Thoracic aorta (tissue), 2 donors: ENCODE measurements at places on chromosomes 6 and 20. TPM values are rescaled to one million over a fixed set of nuclear protein-coding genes. Genes with fewer than 3 reads are reported as not detected.

DNA sequence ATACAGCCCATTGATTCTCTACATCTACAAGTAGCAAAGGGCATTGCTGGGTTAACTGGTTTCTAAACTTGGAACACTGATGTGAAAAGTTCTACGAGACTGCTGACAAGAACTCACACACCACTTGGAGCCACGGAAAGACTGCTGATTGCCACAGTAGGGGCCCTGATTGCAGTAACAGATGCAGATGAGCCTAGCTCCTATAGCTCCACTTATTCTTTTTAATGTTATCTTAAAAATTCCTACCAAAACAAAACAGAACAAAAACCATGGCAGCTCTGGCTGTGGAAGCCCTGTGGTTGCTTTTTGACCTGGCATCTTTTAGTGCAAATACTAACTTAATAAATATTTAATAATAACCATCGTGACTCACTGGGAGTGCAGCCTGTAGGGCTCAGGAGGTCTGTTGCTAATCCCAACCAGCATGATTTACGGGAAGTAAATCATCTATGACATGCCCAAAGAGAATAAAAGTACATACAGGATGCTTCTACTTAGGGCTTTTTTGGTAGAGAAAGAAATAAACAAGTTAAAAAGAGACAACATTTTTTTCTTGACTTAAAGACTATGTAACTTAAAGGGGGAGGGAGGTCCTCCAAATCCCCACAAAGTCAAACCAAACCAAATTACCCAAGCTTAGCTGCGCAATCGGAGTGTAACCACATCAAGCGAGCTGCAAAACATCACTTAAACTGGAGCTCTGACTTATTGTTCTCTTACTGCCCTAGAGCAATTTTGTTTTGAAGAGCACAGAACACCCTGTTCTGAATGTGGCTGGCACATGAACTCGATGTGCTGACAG, 87.2 kb downstream of the FKBP5 start:
- H3K27ac ChIP-seq: peak overlapping the region; percentile 97
- no peaks in the 10 kb centered on the region for H3K27me3 ChIP-seq
- peak overlapping the region; percentile 67 for H3K4me3 ChIP-seq
- peaks cover 77% of the 10 kb centered on the region for H3K4me1 ChIP-seq
- H3K36me3 ChIP-seq: peaks cover 9% of the 10 kb centered on the region

- DNase-seq: no peak
- H3K27me3 ChIP-seq: no peaks in the 10 kb centered on the region
- H3K4me3 ChIP-seq: peak overlapping the region; percentile 8
- H3K27ac ChIP-seq: peak overlapping the region; percentile 39
- H3K36me3 ChIP-seq: peaks cover 7% of the 10 kb centered on the region
- peaks cover 45% of the 10 kb centered on the region for H3K4me1 ChIP-seq
Observed at GRCh38 chr6:17851720-17852161, 135.7 kb downstream of the KIF13A start.

- no peaks in the 10 kb centered on the region for H3K36me3 ChIP-seq
- no peaks in the 10 kb centered on the region for H3K4me1 ChIP-seq
- H3K27me3 ChIP-seq: no peaks in the 10 kb centered on the region
- H3K27ac ChIP-seq: no peak overlapping the region
- no peak overlapping the region for H3K4me3 ChIP-seq
Observed at GRCh38 chr6:167328086-167328485, 3.2 kb downstream of the TTLL2 start.

- H3K36me3 ChIP-seq: peaks cover 5% of the 10 kb centered on the region
- H3K27me3 ChIP-seq: no peaks in the 10 kb centered on the region
- no peak overlapping the region for H3K27ac ChIP-seq
- no peak overlapping the region for H3K4me3 ChIP-seq
- H3K4me1 ChIP-seq: peaks cover 24% of the 10 kb centered on the region
Observed at GRCh38 chr20:63690898-63691710, 5.3 kb upstream of the TNFRSF6B start.

GRCh38 chr6:128725271-128726233, 157.4 kb upstream of the LAMA2 start:
- H3K27me3 ChIP-seq: no peaks in the 10 kb centered on the region
- H3K27ac ChIP-seq: no peak overlapping the region
- no peaks in the 10 kb centered on the region for H3K36me3 ChIP-seq
- no peak for DNase-seq
- no peaks in the 10 kb centered on the region for H3K4me1 ChIP-seq
- H3K4me3 ChIP-seq: no peak overlapping the region

The ANKEF1 gene
- total RNA-seq: 1.1 TPM

DNA sequence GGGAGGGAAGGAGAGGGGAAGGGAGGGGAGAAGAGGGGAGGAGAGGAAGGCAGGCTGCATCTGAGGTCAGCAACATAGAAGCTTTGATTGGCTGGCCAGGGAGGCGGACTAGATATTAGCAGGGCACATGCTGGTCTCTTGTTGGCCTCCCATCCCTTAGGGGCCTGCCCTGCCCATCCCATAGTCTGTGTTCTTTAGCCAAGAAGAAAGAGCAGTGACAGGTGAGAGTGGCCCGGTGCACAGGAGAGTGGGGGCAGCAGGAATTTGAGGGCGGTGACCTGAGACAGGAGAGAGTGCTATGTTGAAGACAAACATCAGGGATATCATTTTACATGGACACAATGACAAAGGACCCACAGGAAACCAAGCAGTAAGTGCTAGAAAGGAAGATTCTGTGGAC, 413.5 kb downstream of the SYNE1 start:
- peaks cover 55% of the 10 kb centered on the region for H3K36me3 ChIP-seq
- no peak overlapping the region for H3K4me3 ChIP-seq
- peaks cover 9% of the 10 kb centered on the region for H3K4me1 ChIP-seq
- H3K27ac ChIP-seq: no peak overlapping the region
- no peaks in the 10 kb centered on the region for H3K27me3 ChIP-seq

The CDC5L gene
- 21.7 TPM for total RNA-seq

DNA sequence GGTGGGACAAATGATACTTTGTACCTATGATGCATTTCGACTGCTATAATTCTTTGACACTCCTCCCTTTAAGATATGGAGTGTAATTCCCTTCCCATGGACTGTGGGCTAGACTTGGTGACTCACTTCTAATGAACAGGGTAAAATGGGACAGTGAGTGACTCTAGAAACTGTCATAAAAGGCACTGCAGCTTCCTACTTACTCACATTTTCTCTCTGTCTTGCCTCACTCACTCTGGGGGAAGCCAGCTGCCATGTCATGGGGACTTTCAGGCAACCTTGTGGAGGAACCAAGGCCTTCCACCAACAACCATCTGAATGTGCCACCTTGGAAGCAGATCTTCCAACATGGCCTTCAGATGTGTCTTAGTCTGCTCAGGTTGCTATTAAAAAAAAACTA, 12.9 kb upstream of the GFOD1 start:
- no peak overlapping the region for H3K27ac ChIP-seq
- DNase-seq: no peak
- H3K4me1 ChIP-seq: no peaks in the 10 kb centered on the region
- H3K36me3 ChIP-seq: no peaks in the 10 kb centered on the region
- no peaks in the 10 kb centered on the region for H3K27me3 ChIP-seq

- no peaks in the 10 kb centered on the region for H3K36me3 ChIP-seq
- peaks cover 4% of the 10 kb centered on the region for H3K4me1 ChIP-seq
- no peaks in the 10 kb centered on the region for H3K27me3 ChIP-seq
- DNase-seq: no peak
- no peak overlapping the region for H3K27ac ChIP-seq
Observed at GRCh38 chr6:100886076-100886475, 4.9 kb upstream of the ASCC3 start.

GRCh38 chr6:144008120-144008811, at the start of gene PLAGL1:
Gene PLAGL1 (minus strand): TSS chr6:144008259. CDS start chr6:143948136, 60,123 bp downstream.
- no peaks in the 10 kb centered on the region for H3K4me1 ChIP-seq
- H3K27me3 ChIP-seq: no peaks in the 10 kb centered on the region
- DNase-seq: no peak

The PERP gene
- 23.7 TPM for total RNA-seq

DNA sequence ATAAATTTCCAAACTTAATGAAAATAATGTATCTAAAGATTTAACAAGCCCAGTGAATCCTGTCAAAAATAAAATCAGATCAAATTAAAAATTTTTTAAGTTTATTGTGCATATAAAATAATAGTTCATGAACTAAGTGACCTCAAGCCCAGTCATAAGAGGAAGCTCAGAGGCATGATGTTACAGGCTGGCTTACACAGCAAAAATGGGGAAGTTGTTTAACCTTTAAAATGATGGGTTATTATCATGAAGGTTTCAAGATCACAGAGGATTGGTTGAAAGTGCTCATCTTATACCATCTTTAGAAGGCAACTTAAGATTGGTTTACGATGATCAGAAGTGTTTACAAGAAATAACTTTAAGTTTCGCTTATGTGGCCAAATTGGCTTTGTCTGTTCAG, 102.5 kb downstream of the PAK5 start:
- no peak for DNase-seq
- no peak overlapping the region for H3K4me3 ChIP-seq
- no peak overlapping the region for H3K27ac ChIP-seq
- no peaks in the 10 kb centered on the region for H3K27me3 ChIP-seq

GRCh38 chr20:36728986-36729385, 16.9 kb downstream of the NDRG3 start:
- no peaks in the 10 kb centered on the region for H3K36me3 ChIP-seq
- H3K4me3 ChIP-seq: no peak overlapping the region
- no peak for DNase-seq
- peaks cover 27% of the 10 kb centered on the region for H3K4me1 ChIP-seq
- no peak overlapping the region for H3K27ac ChIP-seq

The FBXL4 gene
- total RNA-seq: 31.7 TPM

DNA sequence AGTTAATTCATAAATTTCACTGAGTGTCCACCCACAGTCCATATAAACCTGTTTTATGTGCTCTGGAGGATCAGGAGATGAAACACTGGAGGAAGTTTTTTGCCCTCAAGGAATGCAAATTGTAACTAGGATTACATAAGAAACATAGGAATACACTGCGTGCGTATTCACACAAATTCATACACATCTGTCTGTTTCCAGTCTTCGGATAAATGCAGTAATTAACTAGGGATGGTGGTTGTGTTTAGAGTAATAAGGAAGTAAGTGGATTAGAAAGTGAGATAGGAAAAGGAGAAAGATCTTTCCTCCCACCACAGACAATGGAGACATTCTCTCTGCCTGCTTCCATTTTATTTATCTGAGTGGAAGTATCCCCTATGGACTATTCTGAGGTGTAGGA, 35.7 kb upstream of the POPDC3 start:
- no peaks in the 10 kb centered on the region for H3K4me1 ChIP-seq
- H3K36me3 ChIP-seq: no peaks in the 10 kb centered on the region
- no peaks in the 10 kb centered on the region for H3K27me3 ChIP-seq
- DNase-seq: no peak

DNA sequence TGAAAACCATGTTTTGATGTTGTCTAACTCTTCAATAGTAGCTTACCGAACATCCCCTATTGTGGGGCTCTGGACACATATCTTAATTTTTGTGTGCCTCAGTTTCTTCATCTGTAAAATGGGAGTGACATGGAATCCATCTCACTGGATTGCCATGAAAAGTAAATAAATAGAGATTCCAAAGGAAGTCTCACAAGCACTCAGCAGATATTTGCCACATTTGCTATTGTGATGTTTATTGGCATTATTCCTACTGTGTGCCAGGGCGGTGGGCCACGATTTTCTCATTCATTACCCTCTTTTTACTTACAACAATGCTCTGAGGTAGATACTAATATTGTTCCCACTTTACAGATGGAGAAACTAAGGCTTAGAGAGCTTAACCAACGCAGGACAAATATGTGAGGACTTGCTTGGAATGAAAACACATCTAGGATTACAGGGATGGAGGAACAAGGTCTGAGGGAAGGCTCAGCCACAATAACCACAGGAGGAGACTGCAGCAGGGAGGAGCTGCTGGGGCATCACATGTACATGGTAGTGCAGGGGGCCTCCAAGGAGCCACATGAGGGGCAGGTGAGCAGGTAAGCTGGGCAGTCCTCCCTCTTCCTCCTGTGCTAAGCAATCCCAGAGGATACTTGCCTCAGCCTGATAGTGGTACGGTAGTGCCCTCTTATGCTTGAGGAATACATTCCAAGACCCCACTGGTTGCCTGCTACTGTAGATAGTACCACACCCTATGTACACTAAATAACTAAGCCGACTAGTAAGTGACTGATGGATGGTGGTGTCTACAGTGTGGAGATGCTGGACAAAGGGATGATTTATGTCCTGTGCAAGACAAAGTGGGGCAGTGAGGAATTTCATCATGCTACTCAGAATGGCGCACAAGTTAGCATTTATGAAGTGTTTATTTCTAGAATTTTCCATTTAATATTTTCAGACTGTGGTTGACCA, 176.9 kb downstream of the FOXA2 start:
- no peak overlapping the region for H3K27ac ChIP-seq
- no peak for DNase-seq
- H3K36me3 ChIP-seq: no peaks in the 10 kb centered on the region
- no peak overlapping the region for H3K4me3 ChIP-seq

DNA sequence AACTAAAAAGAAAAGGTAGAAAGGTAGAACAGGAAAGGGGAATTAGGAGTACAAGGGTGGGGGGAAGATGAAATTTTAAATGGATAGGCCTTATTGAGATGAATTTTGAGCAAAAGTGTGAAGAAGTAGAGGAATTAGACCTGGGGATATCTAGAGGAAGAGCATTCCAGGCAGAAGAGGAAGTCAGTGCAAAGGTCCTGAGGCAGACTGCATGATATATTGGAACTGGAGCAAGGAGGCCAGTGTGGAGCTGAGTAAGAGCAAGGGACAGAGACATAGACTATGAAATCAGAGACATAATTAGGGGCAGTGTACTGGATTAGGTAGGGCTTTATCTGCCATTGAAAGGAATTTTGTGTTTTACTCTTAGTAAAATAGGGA, 40.4 kb downstream of the MAPK14 start:
- no peaks in the 10 kb centered on the region for H3K36me3 ChIP-seq
- H3K27me3 ChIP-seq: no peaks in the 10 kb centered on the region
- H3K27ac ChIP-seq: no peak overlapping the region
- no peak for DNase-seq
- peaks cover 30% of the 10 kb centered on the region for H3K4me1 ChIP-seq
- H3K4me3 ChIP-seq: no peak overlapping the region

DNA sequence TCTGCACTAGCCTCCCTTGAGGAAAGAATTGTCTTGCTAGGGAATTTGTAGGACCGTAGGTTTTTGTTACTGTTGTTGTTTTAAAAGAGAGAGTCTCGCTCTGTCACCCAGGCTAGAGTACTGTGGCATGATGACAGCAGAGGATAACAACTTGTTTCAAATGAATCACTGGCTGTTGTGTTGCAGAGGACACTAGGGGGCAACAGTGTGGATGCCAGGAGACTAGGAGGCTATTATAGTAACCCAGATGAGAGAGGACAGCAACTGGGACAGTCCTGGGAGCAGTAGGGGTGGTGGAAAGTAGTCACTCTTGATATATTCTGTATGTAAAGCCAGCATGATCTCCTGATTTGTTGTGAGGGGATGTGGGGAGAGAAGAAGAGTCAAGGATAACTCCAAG, 41.8 kb upstream of the LAMA4 start:
- H3K36me3 ChIP-seq: no peaks in the 10 kb centered on the region
- H3K27ac ChIP-seq: no peak overlapping the region
- H3K27me3 ChIP-seq: no peaks in the 10 kb centered on the region
- H3K4me3 ChIP-seq: no peak overlapping the region
- H3K4me1 ChIP-seq: peaks cover 16% of the 10 kb centered on the region
- DNase-seq: no peak

- H3K27me3 ChIP-seq: no peaks in the 10 kb centered on the region
- no peaks in the 10 kb centered on the region for H3K36me3 ChIP-seq
- no peak for DNase-seq
- H3K4me1 ChIP-seq: no peaks in the 10 kb centered on the region
- H3K27ac ChIP-seq: no peak overlapping the region
Observed at GRCh38 chr20:52269321-52269720, 77.7 kb upstream of the ZFP64 start.

The SLC18B1 gene
- total RNA-seq: 3.9 TPM
